ENCODE measurements at places on chromosomes 16 and 17. TPM values are rescaled to one million over a fixed set of nuclear protein-coding genes. Genes with fewer than 3 reads are reported as not detected.

DNA sequence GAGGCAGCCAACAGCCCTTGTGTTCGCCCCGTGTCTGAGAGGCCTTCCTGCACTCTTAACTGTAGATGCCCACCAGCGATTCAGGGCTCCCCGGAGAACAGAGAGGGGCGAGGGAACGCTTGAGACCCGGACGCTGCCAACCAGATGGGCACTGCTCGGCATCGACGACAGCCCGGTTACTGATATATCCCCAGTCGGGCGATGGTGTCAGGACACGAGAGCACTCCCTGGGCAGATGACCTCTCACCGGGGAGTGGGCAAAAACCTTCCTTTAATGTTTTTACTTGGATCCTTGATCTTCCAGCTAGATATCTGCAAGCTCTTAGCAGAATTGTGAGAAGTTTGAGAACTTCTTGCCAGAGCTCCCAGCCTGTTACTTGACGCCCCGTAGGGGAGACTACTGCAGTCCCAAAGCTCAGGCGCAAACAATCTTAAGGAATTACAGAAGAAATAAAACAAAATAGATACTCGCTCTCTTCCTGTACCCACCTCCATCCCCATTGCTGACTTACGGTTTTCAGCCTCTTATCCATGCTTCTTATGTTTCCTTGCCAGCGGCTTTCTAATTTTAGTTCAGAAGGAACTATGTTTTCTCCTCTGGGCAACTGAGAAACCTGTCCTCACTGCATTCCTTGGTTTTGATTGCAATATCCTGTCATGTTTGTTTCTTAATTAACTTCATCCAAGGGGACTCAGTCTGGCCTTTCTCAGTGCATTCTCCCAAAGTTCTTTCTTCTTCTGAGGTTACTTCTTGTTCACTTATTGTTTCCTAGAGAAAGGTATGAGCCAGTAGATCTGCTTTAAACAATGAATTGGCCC lies 845 bp downstream of the SP2 start:
- no peaks in the 10 kb centered on the region for H3K27me3 ChIP-seq
- no peak for DNase-seq
- peak overlapping the region; percentile 92 for H3K4me3 ChIP-seq
- peaks cover 19% of the 10 kb centered on the region for H3K4me1 ChIP-seq
- H3K36me3 ChIP-seq = no peaks in the 10 kb centered on the region
- H3K27ac ChIP-seq = peak overlapping the region; percentile 94

DNA sequence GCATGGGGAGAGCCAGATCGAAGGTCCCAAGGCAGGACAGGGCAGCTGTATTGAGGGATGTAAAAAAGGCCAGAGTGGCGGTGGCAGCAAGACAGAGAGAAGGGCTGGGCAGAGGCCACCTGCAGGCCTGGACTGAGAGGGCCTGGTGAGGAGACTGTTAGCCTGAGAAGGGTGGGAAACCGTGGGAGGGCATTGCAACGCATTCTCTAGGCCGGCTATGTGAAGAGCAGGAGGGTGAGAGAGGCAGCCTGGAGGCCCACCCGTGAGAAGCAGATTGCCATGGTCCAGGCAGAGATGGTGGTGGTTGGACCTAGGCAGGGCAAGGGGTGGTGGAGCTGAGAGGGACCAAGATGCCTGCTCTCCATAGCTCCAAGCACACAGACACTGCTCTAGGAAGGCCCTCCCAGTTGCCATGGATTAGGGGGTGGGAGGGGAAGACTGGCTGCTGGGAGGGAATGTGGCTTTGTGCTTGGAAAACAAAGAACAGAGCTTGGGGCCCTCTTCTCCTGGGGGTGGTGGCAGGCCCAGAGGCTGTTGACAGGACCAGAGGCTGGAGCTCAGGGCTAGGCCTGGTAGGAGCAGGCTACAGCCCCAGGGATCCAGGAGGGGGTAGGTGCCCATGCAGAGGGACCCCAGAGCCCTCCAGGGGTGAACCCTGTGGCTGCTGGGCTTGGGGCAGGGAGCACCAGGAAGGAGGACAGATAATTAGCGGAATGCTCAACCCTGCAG lies 12.4 kb upstream of the TCAP start:
- H3K4me1 ChIP-seq = no peaks in the 10 kb centered on the region
- no peak overlapping the region for H3K4me3 ChIP-seq
- DNase-seq = no peak

DNA sequence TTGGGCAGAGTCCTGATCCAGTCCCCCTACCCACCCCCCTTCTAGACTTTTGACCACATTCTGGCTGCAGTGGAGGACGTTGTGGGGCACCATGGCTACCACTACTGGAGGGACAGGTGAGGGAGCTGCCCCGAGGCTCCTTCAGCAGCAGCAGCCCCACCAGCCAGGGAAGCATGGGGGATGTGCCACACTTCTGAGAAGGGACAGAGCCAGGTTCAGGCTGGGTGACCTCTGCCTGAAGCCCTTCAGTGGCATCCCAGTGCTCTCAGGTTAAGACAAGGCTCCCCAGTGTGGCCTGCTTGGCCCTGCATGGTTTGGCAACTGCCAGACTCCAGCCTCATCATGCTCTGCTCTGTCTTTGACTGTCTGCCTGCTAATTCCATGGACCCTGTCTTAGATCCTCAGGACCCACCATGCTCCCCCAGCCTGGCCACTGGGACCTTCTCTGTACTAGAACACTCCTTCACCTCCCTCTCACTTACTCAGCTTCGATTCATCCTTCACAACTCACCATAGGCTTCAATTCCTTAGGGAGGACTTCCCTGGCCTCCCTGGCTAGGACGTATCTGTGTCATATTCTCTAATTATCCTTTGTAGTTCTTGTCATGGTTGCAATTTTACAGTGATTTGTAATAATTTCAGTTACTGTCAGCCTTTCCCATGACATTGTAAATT lies 8.8 kb downstream of the SLC9A5 start:
- DNase-seq = no peak
- H3K27me3 ChIP-seq = no peaks in the 10 kb centered on the region
- H3K4me1 ChIP-seq = no peaks in the 10 kb centered on the region

GRCh38 chr16:72635694-72636093 lies 412.2 kb downstream of the ZFHX3 start:
- DNase-seq = no peak
- no peaks in the 10 kb centered on the region for H3K4me1 ChIP-seq
- H3K27ac ChIP-seq = no peak overlapping the region
- H3K4me3 ChIP-seq = no peak overlapping the region
- H3K27me3 ChIP-seq = no peaks in the 10 kb centered on the region
- H3K36me3 ChIP-seq = no peaks in the 10 kb centered on the region

GRCh38 chr16:83581994-83582747 lies 225.6 kb upstream of the HSBP1 start:
- H3K36me3 ChIP-seq = no peaks in the 10 kb centered on the region
- DNase-seq = no peak
- H3K27ac ChIP-seq = no peak overlapping the region
- H3K4me1 ChIP-seq = no peaks in the 10 kb centered on the region
- H3K27me3 ChIP-seq = no peaks in the 10 kb centered on the region
- H3K4me3 ChIP-seq = no peak overlapping the region

DNA sequence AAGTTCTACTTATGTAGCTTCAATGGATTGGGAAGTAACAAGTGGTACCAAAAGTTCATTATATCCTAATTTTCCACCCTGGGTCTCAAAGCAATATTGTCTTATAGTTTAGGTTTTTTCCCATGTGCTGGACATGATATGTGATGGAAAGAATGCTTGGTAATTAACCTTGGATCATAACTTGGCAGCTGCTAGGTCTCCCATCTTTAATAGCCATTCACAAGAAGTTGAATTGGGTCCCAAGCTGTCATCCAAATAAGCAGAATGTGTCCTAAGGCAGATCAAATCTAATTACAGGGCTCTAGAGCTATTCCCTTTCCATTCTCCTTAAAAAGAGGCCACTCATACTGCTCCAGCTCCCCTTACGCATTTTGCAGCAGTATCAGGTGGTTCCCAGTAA lies 44.7 kb upstream of the KCNJ16 start:
- no peaks in the 10 kb centered on the region for H3K27me3 ChIP-seq
- no peak for DNase-seq
- no peaks in the 10 kb centered on the region for H3K36me3 ChIP-seq

- no peak overlapping the region for H3K4me3 ChIP-seq
- no peak for DNase-seq
- H3K27me3 ChIP-seq = no peaks in the 10 kb centered on the region
- no peaks in the 10 kb centered on the region for H3K4me1 ChIP-seq
- no peak overlapping the region for H3K27ac ChIP-seq
These were observed 20.1 kb downstream of the ORC6 start for GRCh38 chr16:46709469-46710005.

- no peaks in the 10 kb centered on the region for H3K36me3 ChIP-seq
- no peaks in the 10 kb centered on the region for H3K27me3 ChIP-seq
- H3K4me1 ChIP-seq = no peaks in the 10 kb centered on the region
These were observed 306.9 kb upstream of the RBFOX1 start for GRCh38 chr16:7025616-7026190.

Gene FBXO31
- 33.4 TPM for total RNA-seq

Gene OMG
- not detected for total RNA-seq

Gene RAB40C
- 12.6 TPM for total RNA-seq

Gene ABI3
- 0.31 TPM for total RNA-seq

Gene UBE2I
- 135 TPM for total RNA-seq

Data from astrocyte (in vitro differentiated cells and primary cell).